Right ventricle myocardium superior (tissue), 1 donor: ENCODE measurements at places on chromosomes 12 and 14. TPM values are rescaled to one million over a fixed set of nuclear protein-coding genes. Genes with fewer than 3 reads are reported as not detected.

- no peak for DNase-seq
Observed at GRCh38 chr14:64060199-64060545, 207.4 kb downstream of the SYNE2 start.

DNA sequence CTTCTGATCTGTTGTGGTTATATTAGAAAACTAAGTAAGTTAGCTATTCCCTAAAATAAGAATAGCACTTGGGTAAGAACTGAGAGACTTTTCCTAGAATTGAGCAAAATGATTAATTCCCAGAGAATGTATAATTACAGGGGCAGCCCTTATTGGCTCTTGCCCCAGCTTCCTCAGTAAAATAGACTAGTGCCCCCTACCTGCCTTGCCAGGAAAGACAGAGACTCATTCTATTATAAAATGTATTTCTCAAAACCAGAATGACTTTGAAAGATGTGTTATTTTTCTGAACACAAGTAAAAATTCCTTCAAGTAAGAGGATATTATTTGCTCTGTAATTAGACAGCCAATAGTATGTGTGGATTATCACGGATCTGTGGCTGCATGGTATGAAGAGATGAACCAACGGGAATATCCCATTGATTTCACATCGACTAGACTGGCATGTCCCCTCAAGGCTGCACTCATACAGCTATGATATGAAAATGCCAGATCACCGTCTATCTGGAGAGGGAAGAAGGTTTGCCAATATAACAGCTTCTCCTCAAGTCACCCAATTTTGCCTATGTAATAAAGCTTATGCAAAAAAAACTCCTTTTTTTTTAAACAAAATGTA lies 7.4 kb upstream of the GLRX5 start:
- DNase-seq: no peak

GRCh38 chr12:124026755-124027745 lies 54.0 kb downstream of the ZNF664 start:
- DNase-seq: no peak

DNA sequence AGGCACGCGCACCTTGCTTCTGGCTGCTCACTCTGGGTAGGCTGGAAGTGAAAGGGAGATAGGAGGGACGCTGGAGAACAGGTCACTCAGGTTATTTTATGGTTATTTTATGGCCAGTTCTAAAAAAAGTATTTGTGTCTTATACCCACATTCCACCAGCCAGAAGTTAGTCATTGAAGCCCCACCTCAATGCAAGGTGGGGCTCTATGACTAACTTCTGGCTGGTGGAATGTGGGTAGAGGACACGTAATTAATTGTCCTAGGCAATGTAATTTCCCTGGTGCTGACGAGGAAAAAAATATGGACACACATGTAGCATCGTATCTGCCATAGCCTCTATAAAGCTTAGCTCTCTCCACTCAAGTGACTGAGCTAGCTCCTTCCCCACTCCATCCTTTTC lies 104.9 kb downstream of the PDZRN4 start:
- DNase-seq: no peak

DNA sequence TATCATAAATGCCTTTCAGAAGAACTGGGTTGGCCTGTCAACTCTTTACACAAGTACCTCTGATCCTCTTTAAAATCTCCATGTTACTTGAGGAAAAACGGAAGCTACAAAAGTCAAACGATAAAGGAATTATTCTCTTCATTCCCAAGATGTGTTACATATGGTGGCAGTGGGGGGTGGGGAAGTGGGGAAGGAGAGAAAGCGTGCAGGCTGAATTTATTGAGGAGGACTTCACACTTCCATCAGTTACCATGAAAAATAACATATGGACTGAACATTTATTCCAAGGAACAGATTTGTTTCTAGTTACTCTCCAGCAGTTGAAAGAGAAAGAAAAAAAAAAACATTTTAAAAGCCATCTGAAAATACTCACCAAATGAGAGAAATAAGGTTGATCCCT lies 474.4 kb upstream of the DCN start:
- DNase-seq: no peak

DNA sequence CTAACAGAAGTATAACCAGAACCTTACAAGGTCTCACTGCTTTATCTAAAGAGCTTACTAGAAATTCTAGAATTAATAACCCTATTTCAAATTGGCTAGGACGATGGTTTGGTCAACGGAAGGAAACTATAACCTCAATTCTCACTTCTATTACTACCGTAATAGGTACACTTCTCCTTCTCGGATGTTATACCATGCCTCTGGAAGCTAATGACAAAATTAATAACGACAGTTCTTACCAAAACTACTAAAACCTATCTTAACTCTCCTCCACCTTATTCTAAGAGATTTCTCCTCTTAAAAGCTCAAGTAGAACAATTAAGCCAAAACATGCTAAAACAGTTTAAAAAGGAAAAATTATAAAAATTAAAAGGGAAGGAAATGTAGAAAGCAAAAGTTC lies 23.7 kb upstream of the UBC start:
- no peak for DNase-seq

DNA sequence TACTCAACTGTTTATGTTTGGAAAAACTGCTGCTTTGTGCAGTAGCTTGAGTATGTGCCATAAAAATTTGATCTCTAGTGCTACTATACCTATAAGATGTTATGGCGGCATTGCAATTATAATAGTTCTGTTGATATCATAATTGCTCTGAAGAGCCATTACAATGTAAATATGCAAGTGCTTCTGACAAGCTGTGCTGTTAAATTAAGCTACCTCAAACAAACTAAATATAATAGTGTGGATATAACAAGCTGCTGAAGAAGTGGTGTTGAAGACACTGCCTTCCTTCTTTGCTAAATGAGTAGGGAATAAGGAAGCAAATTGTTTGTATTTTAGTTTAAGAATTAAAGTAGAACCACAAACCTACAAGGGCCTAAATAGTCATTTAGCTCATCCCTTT lies 301.0 kb upstream of the MIS18BP1 start:
- no peak for DNase-seq

- DNase-seq: no peak
Observed at GRCh38 chr12:69101505-69101904, 137.9 kb upstream of the CPSF6 start.

GRCh38 chr12:65853489-65854157 lies 29.3 kb downstream of the HMGA2 start:
- no peak for DNase-seq

- no peak for DNase-seq
Observed at GRCh38 chr14:99645545-99646505, 896 bp downstream of the HHIPL1 start.

DNA sequence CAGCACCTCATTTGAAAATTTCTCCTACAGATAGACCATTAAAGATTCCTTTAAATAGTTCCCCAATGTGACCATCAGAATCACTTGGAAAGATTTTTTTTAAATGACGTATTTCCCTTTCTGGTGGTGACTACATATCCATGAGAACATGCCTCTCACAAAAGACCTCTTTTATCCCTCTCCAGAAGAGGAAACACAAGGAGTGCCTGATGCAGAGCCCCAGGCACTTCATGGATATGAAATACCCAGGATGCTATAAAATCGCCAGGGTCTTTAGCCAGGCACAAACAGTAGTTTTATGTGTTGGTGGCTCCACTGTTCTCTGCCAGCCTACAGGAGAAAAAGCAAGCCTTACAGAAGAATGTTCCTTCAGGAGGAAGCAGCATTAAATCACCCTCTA lies 97.1 kb downstream of the ETNK1 start:
- DNase-seq: no peak

DNA sequence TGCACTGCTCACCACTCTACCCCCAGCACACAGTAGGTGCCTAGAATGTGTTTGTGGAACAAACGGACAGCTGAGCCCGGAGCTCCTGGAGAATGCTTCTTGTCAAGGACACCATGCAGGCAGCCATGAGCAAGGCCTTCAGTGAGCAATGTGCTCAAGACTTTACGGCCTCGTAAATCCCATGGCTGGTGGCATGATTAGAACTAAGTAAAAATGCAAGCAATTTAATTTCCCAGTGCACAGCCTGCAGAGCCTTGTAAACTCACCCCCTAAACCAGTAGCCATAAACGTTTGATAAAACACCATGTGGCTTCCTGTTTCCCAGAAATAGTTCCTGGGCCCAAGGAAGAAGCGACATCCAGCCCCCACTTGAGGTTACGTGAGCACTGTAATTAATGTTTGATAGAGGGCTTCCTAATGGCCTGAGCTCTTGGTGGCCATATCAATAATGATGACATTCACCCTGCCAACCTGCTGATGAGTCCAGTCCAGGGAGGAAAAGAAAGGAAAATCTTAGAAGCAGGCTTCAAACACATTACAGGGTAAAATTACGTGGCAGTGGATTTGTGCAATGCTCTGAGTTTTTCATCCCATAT lies 36.4 kb upstream of the FICD start:
- DNase-seq: no peak

- DNase-seq: no peak
Observed at GRCh38 chr14:99720941-99721791, 37.1 kb downstream of the CYP46A1 start.

GRCh38 chr14:51328064-51328771 lies 88.2 kb downstream of the TMX1 start:
- peak; percentile 53 for DNase-seq

DNA sequence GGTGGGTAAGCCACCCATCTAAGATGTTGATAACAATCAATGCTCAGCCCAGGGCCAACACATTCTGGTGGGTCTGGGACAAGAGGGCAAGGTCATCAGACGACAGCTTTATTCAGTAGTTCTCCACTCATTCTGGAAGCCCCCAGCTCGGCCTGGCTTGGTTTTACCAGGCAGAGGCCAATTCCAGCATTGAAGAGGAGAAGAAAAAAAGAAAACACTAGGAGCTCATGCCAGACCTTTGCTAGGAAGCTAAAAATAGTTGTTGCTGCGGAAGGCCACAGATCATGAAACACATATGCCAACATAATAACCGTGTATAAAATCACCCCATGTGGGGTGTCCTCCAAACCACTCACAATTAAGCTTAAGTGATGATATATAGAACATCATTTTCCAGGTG lies 44.4 kb downstream of the CCDC60 start:
- DNase-seq: no peak

DNA sequence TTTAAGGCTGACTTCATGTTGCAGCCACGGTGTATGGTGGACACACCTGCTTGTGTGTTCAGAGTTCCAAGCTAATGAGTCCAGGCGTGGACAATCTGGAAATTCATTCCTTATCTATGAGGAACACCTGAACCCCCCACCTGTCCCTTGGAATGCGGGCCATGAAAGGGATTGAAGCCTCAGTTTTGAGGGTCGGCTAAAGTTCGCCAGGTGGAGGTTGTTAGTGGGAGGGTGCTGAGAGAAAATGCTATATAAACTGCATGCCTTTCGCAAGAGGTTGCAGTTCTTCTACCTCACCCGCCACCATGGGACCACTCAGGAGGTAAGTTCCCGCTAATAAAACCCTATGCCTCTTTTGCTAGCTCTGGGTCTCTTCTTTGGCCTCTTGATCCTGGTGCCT lies 348.0 kb downstream of the BCL11B start:
- DNase-seq: no peak

DNA sequence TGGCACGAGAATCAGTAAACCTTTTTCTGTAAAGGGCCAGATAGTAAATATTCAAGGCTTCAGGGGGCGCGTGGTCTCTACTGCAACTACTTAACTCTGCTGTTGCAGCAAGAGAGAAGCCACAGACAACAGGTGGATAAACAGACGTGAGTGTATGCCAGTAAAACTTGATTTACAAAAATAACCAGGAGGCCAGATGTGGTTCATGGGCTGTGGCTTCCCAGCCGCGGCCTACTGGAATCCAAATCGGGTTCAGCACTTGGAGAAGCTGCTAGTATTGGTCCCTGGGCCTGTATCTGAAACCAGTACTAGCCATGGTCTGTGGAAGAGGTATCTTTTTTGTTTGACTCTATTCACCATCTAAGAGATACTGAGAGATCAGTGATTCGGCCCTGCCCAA lies 13.3 kb downstream of the PPP2R5C start:
- DNase-seq: no peak

GRCh38 chr14:51562816-51563215 lies 88.9 kb upstream of the FRMD6 start:
- no peak for DNase-seq

DNA sequence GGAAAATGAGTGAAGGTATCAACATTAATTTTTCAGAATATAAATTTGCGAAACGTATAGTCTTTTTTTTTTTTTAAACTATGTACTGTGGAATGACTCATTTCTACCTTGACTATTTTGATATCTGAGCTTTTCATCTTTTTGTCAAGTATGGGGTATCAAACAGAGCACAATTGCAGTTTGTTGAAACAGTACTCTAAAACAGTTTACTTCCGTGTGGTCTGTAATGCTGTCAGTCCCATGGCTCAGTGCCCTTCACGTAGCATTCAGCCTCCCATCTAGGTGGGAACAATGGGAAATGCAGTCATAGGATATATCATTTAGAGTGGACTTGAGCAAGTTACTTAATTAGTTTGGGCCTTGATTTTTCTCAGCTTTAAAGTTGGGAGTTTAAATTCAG lies 139.5 kb downstream of the ERC1 start:
- no peak for DNase-seq

- DNase-seq: no peak
Observed at GRCh38 chr12:31224768-31225448, 101.0 kb downstream of the SINHCAF start.

DNA sequence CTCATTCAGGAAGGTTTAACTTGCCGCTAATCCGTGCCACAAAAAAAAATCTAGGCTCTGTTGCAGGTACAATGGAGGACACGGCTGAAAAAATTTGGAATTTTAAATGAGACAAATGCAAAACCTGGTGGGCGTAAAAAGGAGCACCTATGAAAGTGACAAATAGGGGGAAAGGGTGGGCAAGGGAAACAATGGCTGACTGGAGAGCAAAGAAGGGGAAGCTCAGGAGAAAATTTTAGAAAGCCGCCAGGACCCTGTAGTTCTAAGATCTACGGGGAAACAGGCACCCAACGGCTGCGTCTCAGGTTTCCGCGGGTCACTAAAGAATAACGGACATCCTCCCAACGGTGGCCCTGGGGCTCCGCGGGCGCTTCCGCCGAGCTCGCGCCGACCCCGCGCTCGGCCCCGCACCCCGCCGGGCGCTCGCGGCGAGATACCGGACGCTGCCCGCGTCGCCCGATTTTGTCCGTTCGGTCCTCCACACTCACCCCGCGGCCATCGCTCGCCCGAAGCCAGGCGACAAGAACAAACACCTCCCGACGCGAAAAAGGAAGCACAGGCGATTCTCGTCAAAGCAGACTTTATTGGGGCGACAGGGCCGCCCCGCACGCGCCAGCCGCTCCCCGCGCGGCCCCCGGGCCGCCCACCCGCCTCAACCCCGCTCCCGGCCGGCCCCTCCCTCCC lies 1.1 kb upstream of the YY1 start:
- DNase-seq: peak; percentile 58

The PRR4 gene
- total RNA-seq: 1.1 TPM

The FSCB gene
- total RNA-seq: not detected

The GALNT9 gene
- total RNA-seq: not detected

The COX8C gene
- 0.94 TPM for total RNA-seq

The KRT80 gene
- total RNA-seq: not detected

The TECPR2 gene
- 21.3 TPM for total RNA-seq

The TMEM116 gene
- 42.4 TPM for total RNA-seq

The SPTB gene
- total RNA-seq: 70.8 TPM

The KRT7 gene
- total RNA-seq: 0.59 TPM

The LRRC43 gene
- 0.81 TPM for total RNA-seq

The TOMM20L gene
- not detected for total RNA-seq
